Keratinocyte (primary cell): ENCODE measurements at places on chromosomes 5 and 9. TPM values are rescaled to one million over a fixed set of nuclear protein-coding genes. Genes with fewer than 3 reads are reported as not detected.

- no peak overlapping the region for H3K4me3 ChIP-seq
- H3K4me1 ChIP-seq = no peaks in the 10 kb centered on the region
These were observed 194.7 kb downstream of the SREK1 start for GRCh38 chr5:66338828-66339227.

DNA sequence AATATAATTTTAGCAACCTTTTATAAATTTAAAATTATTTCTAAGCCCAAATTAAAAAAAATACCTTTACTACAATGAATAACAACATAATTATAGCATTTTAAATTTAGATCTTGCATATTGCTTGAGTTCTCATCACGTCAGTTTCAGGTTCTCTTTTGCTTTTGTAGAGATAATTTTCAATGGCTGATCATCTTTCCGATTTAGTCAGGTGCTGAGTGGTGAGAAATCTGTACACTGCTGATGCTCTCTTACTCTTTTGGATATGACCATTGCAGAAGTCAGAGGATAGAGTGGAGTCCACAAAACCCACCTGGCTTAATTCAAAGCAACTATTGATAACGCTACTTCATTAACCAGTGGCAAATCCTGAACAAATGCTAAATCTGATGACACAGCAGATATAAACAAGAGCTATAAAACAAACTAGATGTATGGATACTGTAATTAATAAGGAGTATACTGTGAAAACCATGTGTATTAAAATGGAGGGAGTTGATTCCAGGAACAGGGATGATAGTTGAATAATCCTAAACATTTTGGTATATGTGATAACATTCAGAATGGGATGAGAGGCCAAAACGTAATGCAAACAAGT is 394.8 kb downstream of the CSNK1G3 start:
- H3K36me3 ChIP-seq = no peaks in the 10 kb centered on the region
- DNase-seq = no peak
- H3K27ac ChIP-seq = no peak overlapping the region
- H3K4me3 ChIP-seq = no peak overlapping the region
- no peaks in the 10 kb centered on the region for H3K4me1 ChIP-seq

- H3K4me1 ChIP-seq = peaks cover 12% of the 10 kb centered on the region
- H3K27ac ChIP-seq = no peak overlapping the region
- no peaks in the 10 kb centered on the region for H3K27me3 ChIP-seq
- no peak for DNase-seq
- no peaks in the 10 kb centered on the region for H3K36me3 ChIP-seq
- no peak overlapping the region for H3K4me3 ChIP-seq
These were observed 123.6 kb downstream of the SEMA6A start for GRCh38 chr5:116451066-116451465.

SAPCD2 gene
- polyA plus RNA-seq = 0.90 to 1.6 TPM (median 1.2 TPM) in 3 replicates

FRMPD1 gene
- 0.01 to 0.06 TPM (median 0.01 TPM) in 3 replicates for polyA plus RNA-seq

PRDM12 gene
- polyA plus RNA-seq = not detected in 3 replicates

SLF1 gene
- 2.9 to 7.0 TPM (median 3.5 TPM) in 3 replicates for polyA plus RNA-seq

MYOZ3 gene
- polyA plus RNA-seq = 0.03 to 0.05 TPM in 2 of 3 replicates, not detected in the other

- H3K4me1 ChIP-seq = no peaks in the 10 kb centered on the region
- H3K27me3 ChIP-seq = peaks cover 12% of the 10 kb centered on the region
- H3K36me3 ChIP-seq = no peaks in the 10 kb centered on the region
- no peak for DNase-seq
These were observed 12.8 kb downstream of the NR4A3 start for GRCh38 chr9:99834474-99834873.

DNA sequence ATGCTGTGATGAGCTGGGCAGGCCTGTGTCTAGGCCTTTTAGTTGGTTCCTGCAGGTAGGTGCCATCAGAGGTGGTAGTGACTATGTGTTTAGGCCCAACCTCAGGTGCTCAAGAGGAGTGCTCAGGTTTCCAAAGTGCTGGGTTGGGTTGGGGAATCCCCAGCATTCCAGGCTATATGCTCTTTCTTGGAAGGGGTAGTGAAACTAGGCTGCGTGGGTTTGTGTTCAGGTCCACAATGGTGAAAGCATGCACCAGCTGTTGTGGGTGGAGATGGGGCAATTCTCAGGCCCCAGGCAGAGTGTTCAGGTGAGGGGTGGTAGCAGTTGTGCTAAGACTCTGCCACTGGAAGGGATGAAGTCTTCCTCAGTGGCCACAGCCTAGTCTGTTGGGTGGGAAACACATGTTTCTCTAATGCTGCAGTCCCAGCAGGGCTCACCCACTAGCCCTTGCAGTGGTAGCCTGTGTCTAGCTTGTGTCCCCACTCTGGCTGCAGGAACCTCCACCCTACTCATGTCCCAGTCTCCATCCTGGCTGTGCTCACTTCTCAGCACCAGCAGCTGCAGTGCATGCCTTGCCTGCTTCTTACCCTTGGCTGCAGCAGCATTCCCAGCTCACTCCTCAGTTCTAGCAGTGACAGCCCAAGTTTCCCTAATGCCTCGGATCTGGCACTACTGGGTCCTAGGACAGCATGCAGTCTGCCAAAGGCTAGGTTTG is 78.9 kb downstream of the FAM170A start:
- H3K27ac ChIP-seq = no peak overlapping the region
- no peaks in the 10 kb centered on the region for H3K36me3 ChIP-seq
- no peaks in the 10 kb centered on the region for H3K4me1 ChIP-seq
- H3K27me3 ChIP-seq = no peaks in the 10 kb centered on the region
- H3K4me3 ChIP-seq = no peak overlapping the region

GRCh38 chr5:107516452-107517184 is 154.1 kb downstream of the EFNA5 start:
- H3K27ac ChIP-seq = no peak overlapping the region
- no peak overlapping the region for H3K4me3 ChIP-seq
- H3K27me3 ChIP-seq = no peaks in the 10 kb centered on the region
- no peaks in the 10 kb centered on the region for H3K36me3 ChIP-seq
- no peak for DNase-seq

GRCh38 chr9:121914017-121914595 is 179.0 kb downstream of the TTLL11 start:
- DNase-seq = no peak
- H3K27me3 ChIP-seq = no peaks in the 10 kb centered on the region
- peaks cover 13% of the 10 kb centered on the region for H3K4me1 ChIP-seq
- H3K27ac ChIP-seq = no peak overlapping the region
- H3K36me3 ChIP-seq = peaks cover 2% of the 10 kb centered on the region

SLC36A3 gene
- polyA plus RNA-seq = not detected in 3 replicates

DNA sequence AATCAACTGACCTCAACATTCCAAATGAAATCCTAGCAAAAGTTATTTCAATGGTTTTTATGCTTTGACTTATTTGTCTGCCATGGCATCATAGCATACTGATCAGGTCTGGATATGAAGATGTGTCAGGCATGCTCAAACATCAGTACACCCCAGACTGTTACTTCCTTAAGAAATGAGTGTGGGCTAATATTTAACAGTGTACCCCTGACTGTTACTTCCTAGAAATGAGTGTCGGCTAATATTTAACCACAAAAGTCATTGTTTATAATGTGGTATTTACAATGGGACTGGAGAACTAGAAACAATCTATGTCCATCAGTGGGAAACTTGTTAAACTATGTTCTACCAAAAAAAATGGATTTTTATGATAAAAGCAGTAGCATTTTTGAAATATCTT is 38.1 kb upstream of the HNRNPA0 start:
- H3K27me3 ChIP-seq = no peaks in the 10 kb centered on the region
- H3K36me3 ChIP-seq = no peaks in the 10 kb centered on the region
- H3K4me1 ChIP-seq = no peaks in the 10 kb centered on the region
- no peak overlapping the region for H3K27ac ChIP-seq

DNA sequence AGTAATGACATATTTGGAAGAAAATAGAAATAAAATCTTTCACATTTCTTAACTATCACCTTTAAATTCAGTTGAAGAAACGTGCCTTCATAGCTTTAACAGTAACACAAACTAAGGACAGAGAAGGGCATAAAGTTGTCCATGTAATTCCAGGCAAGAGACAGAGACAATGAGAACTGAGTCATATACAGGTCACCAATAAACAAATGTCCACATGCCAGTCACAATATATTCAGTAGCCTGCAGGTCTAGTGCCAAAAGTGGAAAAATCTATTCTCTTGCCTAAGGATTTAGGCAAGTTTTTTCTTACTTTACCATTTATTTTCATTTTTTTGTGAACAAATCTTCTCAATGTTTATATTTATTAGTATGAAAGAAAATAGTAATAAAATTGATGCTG is 1711.5 kb upstream of the NUDT12 start:
- no peak for DNase-seq
- no peak overlapping the region for H3K4me3 ChIP-seq

AQP7 gene
- polyA plus RNA-seq = not detected in 3 replicates

- no peak for DNase-seq
- H3K4me3 ChIP-seq = no peak overlapping the region
- H3K27me3 ChIP-seq = no peaks in the 10 kb centered on the region
- H3K27ac ChIP-seq = no peak overlapping the region
- H3K4me1 ChIP-seq = peaks cover 12% of the 10 kb centered on the region
- no peaks in the 10 kb centered on the region for H3K36me3 ChIP-seq
These were observed 125.7 kb downstream of the SEMA6A start for GRCh38 chr5:116448870-116449427.

GRCh38 chr5:117594166-117594565 is 1019.5 kb upstream of the SEMA6A start:
- H3K36me3 ChIP-seq = no peaks in the 10 kb centered on the region
- no peaks in the 10 kb centered on the region for H3K4me1 ChIP-seq
- DNase-seq = no peak
- H3K4me3 ChIP-seq = no peak overlapping the region

POLR3G gene
- polyA plus RNA-seq = 11.8 to 27.3 TPM (median 27.0 TPM) in 3 replicates

- no peaks in the 10 kb centered on the region for H3K27me3 ChIP-seq
- peaks cover 26% of the 10 kb centered on the region for H3K4me1 ChIP-seq
- H3K36me3 ChIP-seq = no peaks in the 10 kb centered on the region
- no peak overlapping the region for H3K27ac ChIP-seq
- DNase-seq = peak; percentile 36
These were observed 3.0 kb upstream of the HRCT1 start for GRCh38 chr9:35903049-35903448.

GNA14 gene
- polyA plus RNA-seq = not detected in 3 replicates

DNA sequence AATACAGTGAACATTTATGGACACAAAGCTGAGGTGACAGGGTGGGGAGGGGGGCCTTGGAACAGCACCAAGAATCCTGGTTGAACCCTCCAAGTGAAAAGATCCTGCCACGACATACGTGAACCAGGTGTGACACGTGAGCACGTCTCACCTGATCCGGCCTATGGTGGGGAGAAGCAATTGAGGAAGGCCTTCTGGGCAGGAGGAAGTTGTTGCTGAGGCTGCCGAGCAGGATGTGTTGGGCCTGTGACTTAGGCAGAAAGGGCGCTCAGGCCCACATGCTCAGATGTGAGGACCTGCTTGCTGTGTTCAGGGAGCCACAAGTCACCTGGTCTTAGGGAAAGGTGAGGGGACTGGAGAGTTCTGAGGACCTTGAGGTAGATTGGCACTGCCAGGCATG is 2.5 kb upstream of the MAPK9 start:
- H3K36me3 ChIP-seq = no peaks in the 10 kb centered on the region
- H3K4me3 ChIP-seq = no peak overlapping the region
- peaks cover 20% of the 10 kb centered on the region for H3K4me1 ChIP-seq
- no peaks in the 10 kb centered on the region for H3K27me3 ChIP-seq
- no peak overlapping the region for H3K27ac ChIP-seq
